NCI-H1417 treated with DMSO at 0.1 percent for 48 hours (cell line): ENCODE measurements at places on chromosomes 3 and 15.

- DNase-seq = no peak
These were observed 7.0 kb downstream of the PSTPIP1 start for GRCh38 chr15:77001966-77002365.

- no peak for DNase-seq
These were observed 181.3 kb upstream of the WNT5A start for GRCh38 chr3:55668359-55668758.

DNA sequence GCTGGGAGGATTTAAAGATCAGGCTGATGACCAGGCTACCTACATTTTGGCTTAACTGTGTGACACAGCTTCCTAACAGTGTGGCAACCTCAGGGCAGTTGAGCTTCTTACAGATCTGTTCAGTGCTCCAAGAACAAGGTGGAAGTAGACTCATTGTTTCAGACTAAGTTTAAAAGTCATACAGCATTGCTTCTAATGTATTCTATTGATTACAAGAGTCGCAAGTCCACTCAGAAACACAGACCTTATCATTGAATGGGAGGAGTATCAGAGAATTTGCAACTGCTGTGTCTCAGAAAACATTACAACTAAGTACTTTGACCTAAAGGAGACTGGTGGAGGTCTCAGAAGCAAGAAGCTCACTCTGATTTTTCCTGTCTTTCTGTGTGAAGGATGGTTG is 579.5 kb upstream of the TGFBR2 start:
- DNase-seq = no peak

DNA sequence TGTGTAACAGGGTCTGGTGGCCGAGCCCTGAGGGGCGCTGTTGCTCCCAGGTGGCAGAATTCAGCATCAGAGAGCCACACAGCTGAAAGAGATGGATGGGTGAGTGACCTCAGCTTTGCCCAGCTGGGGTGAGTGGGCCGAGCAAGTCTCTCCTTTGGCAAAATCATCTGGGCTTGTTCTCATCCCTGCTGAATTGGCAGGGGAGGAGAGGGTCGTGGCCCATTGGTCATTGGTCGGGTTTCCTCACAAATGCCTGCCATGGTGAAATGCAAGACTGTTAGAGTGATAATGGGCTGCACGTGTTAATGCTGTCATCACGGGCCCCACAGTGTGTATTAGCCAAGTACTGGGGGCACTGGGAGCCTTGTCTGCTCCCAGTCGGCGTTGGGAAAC is 15.9 kb downstream of the ABHD2 start:
- no peak for DNase-seq

DNA sequence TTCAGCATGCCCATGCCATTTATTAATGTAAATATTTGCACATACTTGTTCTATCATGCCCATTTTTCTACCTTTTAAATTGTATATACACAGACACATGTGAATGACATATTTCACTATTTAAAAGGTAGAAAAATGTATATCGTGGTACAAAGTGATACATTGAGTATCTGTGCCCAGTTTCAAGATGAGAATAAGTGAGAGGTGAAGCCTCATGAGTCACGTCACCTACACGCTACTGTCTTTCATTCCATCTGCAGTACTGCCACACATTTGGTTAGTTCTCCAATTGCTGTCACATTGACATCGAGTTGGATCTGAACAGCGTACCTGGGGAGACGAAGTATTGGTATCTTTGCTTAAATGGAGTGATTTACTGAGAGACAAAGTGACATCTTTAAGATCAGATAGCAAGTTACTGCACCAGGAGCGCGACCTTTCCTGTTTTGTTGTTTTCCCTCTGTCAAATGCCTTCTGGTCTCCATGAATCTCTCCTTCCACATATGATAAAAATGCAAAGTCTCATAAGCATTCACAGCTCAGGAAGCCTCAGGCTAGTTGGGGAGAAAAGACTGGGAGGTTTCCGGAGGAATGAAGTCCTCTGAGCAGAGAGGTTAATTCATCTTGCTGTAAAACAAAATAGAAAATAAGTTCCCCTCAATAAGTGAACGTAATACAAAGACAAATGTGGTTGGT is 12.0 kb downstream of the GREM1 start:
- DNase-seq = no peak

GRCh38 chr3:146505516-146505915 is 36.2 kb upstream of the PLSCR2 start:
- no peak for DNase-seq
